Activated CD4-positive, alpha-beta T cell treated with anti-CD3 and anti-CD28 coated beads, Interleukin-2, Interleukin-4, amounts not matched to agents 100 ng/mL and 50 ng/mL, durations not matched to agents 16 hours and 8 hours (primary cell): ENCODE measurements at places on chromosomes 3 and 15.

GRCh38 chr3:127814325-127814781, 8.0 kb downstream of the MGLL start:
- DNase-seq, result no peak

DNA sequence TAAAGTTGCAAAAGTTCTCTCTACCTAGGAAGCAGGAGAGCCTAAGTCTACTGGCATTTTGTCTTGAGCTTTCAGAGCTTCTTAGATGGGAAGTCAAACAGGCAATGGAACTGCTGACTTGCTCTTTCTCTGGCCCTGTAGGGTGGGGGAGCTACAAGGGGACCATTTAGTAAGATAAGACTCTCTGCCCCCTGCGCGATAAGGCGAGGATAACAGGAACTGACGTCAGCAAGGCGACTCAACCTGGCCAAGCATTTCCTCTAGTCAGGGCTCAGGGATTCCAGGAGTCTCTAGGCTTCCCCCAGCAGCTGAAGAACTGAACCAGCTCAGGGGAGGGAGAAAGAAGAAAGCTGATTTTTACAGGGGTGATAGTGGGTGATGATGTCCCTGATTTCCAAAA, 5.8 kb downstream of the RARB start:
- no peak for DNase-seq

DNA sequence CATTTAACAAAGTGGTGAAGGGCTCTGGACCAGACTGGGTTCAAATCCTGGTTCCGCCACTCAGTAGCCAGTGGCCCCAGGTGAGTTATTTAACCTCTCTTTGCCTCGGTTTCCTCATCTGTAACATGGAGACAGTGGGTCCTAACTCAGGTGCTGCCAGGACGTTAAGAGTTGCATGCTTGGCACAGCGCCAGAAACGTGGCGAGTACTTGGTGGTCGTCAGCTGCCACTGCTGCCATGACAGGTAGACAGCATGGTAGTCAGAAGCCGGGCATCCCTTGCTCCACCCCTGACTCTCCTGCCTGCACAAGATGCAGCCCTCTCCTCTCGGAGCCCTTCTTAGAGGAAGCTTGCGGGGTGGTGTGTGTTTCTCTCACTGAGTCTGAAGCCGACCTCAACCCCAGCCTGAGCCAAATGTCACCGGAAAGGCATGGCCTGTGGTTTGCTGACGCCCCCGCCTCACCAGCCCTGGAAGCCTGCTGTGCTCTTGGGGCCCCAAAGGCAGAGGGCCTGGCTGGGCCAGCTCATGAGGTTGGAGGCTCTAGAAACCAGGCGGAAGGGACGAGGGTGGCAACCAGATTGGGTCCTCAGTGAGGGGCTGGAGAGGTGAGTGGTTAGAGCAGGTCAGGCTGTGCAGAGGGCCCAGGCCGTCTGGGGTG, 160.8 kb upstream of the TLE3 start:
- DNase-seq, result peak; percentile 61

DNA sequence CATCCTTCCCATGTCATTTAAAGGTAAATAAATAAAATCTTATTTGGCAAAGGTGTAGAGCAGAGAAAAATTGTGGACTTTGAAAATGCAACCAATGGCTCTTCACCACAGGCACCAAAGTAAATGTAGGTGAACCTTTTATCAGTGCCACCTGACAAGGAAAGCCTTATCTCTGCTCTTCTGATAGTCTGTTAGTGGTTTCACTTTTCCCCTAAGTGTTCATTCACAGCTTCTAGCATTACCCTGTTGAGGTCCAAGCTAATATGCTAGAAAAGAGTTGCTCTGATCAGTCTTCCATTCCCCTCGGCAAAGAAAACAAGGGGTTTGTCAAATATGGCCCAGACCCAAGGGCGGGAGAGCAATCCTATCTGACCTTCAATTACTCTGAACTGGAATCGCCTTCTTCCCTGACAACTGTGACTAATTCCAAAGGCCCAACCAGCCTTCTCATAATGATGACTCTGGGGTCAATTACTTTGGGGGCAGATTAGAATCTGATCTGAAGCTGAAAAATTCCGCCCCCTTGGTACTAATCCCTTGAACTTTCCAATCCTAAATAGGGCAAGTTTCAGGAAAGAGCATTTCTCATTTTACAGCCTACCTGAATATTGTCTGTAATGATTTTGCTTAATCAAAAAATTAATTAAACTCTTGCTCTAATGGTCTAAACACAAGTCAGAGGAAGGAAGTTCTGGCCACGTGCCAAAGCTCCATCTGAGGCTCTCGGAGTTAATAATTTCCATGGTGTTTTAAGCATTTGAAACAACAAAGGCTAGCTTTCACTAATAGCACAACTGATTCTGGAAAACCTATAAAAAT, 52.4 kb downstream of the SETMAR start:
- DNase-seq, result no peak

GRCh38 chr15:59237119-59237855, 30.6 kb downstream of the LDHAL6B start:
- no peak for DNase-seq

- no peak for DNase-seq
These were observed 30.6 kb upstream of the UBE3A start for GRCh38 chr15:25469377-25469776.

- DNase-seq, result peak; percentile 75
These were observed 69.3 kb downstream of the MESD start for GRCh38 chr15:80920271-80920699.

GRCh38 chr15:82864967-82865366, 55.5 kb downstream of the WHAMM start:
- DNase-seq, result no peak

DNA sequence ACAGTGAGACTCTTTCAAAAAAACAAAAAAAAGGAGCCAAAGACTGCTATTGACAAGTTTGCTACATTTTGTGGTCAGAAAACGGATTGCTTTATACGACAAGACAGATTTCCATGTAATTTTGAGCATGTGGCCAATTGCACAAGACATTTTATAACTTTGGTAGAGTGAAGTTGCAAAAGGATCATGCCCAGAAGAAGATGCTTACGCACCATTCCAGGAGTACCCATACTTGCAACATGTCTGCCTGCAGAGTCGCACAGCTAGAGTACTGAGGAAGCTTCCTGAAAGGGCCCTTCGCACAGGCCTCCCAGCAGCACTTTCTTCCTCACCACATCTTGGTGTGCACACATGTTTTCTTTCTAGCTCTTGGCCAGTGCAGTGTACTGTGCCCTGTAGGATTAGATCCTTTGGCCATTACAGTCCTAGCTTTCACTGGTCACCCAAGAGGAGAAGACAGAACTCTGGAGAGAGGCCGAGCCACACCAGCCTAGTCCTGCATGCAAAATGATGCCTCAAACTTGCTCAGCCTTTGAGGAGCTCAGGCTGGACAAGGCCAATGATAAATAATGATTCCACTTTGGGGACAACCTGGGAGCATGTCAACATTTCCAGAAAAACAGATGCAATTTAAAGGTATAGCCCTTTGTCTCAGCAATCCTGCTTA, 11.7 kb downstream of the CHDH start:
- no peak for DNase-seq

- no peak for DNase-seq
These were observed 77.5 kb upstream of the FBN1 start for GRCh38 chr15:48722764-48723661.

- no peak for DNase-seq
These were observed 602.9 kb downstream of the NTRK3 start for GRCh38 chr15:87653646-87654045.

GRCh38 chr15:36558921-36559320, 20.5 kb upstream of the CDIN1 start:
- DNase-seq, result no peak

GRCh38 chr15:100635406-100636071, 33.1 kb downstream of the ASB7 start:
- DNase-seq, result no peak

DNA sequence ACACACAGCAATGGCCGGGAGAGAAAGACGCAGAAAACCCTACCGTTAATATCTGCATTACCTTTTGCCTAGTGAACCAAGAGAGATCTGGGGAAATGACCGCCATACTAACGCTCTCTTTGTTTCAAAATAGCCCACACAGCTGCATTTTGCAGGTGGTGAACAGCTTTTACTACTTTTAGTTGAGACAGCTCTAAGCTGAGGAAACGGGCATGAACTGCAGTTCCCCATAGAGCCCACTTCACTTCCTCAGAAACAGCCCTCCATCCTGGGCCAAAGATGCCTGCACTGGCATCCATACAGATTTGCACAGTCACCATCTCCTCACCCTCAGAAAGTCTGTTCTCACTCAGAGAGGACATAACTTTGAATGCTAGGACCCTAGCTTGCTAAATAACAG, 45.0 kb downstream of the ZNF860 start:
- DNase-seq, result no peak

GRCh38 chr3:39279745-39280517, at the start of gene CX3CR1:
Gene CX3CR1, minus strand, starts transcription at chr3:39280036. Its CDS starts 13,527 bp downstream, at chr3:39266509.
- DNase-seq, result no peak

DNA sequence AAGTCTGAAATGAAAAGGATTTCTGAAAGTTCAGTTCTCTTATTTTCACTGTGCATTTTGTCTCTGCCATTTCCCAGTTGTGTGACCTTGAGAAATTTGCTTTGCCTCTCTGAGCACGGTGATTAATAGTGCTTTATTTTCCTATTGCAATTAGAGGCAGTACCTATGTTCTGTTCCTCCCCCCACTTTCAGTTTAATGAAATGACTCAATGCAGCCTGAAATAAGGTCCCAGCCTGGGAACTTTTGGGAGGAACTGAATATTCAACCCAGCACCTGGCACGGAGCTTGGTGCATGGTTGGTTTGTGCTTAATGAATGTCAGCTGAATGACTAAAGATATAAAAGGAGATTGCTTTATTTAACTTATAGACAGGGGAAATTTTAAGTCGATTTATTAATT, 352.6 kb downstream of the PDCD6IP start:
- no peak for DNase-seq

DNA sequence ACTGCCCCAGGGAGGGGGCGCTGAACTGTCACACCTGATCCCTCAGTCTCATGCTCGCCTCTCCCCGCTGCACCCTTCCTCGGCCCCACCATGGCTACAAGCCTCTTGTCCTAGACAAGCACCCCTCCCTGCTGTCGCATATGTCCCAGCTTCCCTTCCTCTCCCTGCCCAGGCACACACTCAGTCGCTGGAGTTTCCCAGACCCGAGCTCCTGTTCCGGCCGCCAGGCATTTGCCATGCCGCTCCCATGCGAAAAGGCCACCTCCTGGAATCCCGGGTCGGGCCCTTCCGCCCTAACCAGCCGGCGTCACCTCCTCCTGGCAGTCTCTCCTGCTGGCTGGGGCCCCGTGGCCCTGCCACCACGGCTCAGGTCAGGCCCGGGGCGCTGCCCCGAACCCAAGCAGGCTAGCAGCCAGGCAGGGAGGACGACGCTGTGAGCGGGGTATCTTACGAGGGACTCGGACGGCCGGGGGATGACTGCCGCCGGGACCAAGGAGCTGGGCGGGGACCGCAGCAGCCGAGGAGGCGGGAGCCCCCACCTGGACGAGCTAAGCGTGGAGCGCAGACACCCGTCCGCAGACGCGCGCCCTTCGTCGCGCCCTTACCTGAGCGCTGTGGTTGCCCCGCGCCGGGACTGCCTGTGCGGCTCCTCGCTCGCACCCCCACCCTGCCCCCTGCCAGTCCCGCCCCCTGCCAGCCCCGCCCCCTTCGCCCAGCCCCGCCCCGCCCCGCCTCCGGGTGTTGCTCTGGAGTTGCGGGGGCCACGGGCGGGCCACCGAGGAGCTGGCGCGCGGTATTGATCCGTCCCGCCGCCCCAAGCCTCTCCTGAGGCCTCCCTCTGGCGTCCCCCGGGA, at the start of gene ALS2CL:
TSS of gene ALS2CL (minus strand) at position 642 of the 854 bp plus-strand sequence. CDS start 4,239 bp downstream, outside the sequence.
- DNase-seq, result peak; percentile 15

DNA sequence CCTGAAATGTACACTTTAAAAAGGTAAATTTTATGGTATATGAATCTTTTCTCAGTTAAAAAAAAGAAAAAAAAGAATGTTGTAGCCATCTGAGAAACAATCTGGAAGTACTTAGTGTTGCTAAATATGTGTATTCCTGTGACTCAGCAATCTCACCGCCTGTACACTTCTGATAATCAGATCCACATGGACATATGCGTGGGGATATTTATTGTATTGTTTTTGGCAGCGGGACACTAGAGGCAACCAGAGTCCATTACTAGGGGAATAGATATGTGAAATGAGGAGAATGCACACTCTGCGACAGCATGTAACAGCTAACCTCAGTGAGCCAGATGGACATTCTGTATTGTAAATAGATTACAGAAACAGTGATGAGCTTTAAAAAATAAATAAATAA, 65.4 kb downstream of the AQP9 start:
- no peak for DNase-seq

GRCh38 chr3:117193390-117193789, 483.8 kb downstream of the TUSC7 start:
- no peak for DNase-seq

- no peak for DNase-seq
These were observed 24.6 kb downstream of the PGBD4 start for GRCh38 chr15:34126522-34126921.

DNA sequence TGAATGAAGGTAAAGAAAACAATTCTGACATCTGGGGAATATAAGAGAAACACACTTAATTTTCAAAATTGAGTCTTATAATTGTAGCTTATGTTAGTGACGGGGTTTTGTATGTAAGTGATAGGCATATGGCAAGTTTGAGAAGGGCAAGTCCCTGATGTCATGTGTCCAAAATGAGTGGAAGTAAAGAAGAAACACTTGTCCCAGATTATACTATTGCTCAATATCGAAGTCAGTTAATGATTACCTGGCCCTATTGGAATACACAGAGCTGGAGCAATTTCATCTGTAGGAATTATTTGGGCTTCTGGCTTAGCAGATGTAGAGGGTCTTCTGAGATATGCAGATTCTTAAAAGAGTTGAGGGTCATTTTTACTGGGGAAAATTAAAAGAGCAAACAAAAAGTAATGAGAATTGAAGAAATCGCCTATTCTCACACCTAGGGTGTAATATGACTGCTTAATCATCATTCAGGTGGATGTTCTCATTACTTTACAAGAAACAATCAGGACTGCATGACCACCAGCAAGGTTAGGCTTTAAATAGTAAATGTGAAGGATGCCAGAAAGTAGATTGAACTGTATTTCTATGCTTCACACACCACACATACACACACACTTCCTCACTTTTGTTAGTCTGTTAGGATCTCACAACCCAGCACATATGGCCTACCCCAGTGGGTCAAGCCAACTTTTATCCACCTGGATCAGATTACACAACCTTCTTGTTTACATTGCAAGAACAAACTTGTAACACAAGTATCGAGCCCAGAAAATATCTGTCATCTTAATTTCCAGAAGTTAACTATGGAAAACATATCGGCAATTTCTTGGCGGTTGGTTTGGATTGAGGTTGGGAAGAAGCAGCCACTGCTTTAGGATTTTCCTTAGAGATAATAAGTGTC, 183.3 kb upstream of the LRRC3B start:
- no peak for DNase-seq
